ENCODE measurements at places on chromosomes 2 and 18. TPM values are rescaled to one million over a fixed set of nuclear protein-coding genes. Genes with fewer than 3 reads are reported as not detected.

HMSD gene
- total RNA-seq: not detected

HOXD9 gene
- not detected for total RNA-seq

VSNL1 gene
- 24.5 TPM for total RNA-seq

TMEM169 gene
- total RNA-seq: 23.2 TPM

RIT2 gene
- 29.3 TPM for total RNA-seq

SKOR2 gene
- not detected for total RNA-seq

BCL11A gene
- total RNA-seq: 68.1 TPM

PLEK gene
- 1.6 TPM for total RNA-seq

SPOPL gene
- total RNA-seq: 24.1 TPM

TAF1B gene
- 43.2 TPM for total RNA-seq

C1QL2 gene
- 0.41 TPM for total RNA-seq
